ENCODE measurements at places on chromosomes 5 and 9.

DNA sequence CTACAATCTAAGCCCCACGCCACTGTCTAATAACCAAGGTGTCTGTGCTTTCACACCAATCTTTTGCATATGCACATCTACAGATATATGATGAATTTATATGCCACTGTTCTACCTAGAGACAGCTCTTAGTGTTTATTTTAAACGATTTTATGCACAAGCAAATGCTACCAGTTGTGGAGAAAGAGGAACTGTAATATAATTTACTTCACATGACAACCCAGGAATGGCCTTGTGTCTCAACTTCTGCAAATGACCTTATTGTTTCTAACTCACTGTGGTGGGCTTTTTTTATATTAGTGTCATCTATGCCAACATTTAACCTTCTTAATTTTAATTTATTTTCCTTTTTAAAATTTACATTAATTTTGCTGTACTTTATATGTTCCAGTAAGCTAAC, 531.1 kb upstream of the TLE4 start:
- DNase-seq: no peak

GRCh38 chr9:128798896-128799295, 11.8 kb downstream of the TBC1D13 start:
- no peak for DNase-seq

DNA sequence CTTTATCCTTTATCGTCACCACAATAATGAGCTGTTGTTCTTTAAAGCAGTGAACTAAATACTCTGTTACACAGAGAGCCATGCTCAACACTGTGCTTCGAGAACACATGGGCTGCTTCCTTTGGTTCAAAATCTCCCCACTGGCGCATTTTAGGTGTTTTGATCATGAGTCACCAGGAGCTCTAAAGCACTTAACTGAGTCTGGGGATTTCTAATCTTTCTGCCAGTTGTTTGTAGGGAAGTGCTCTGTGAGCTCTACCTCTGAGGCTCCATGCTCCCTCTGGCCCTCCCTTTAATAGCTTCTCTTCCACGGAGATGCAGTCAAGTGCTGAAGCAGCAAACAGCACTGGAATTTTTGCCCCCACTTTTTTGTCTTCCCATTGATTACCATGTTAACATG, 17.0 kb downstream of the ERAP2 start:
- DNase-seq: peak; percentile 81

GRCh38 chr9:8736805-8737204, 937.2 kb upstream of the DMAC1 start:
- no peak for DNase-seq

DNA sequence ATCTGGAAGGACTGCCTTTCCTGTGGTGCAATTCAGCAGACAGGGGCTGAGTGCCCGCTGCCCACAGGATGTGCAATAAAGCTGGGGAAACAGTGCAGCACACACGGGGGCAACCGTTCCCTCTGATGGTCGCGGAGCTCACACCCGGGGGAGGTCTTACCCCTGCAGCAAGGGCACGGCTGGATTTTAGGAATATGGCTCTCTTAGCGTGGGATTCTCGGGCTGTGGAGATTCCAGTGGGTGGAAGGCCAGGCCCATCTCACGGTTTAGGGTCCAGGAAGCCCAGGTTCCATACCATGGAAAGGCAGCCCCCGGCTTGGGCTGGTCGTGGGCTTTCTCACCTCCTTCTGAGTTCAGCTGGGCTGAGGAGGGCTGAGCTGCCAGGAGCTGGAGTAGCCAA, 244.1 kb downstream of the MED10 start:
- no peak for DNase-seq

- DNase-seq: no peak
Observed at GRCh38 chr5:142358648-142359047, 33.8 kb upstream of the SPRY4 start.

- DNase-seq: no peak
Observed at GRCh38 chr5:122473138-122473843, 161.3 kb downstream of the SNCAIP start.

DNA sequence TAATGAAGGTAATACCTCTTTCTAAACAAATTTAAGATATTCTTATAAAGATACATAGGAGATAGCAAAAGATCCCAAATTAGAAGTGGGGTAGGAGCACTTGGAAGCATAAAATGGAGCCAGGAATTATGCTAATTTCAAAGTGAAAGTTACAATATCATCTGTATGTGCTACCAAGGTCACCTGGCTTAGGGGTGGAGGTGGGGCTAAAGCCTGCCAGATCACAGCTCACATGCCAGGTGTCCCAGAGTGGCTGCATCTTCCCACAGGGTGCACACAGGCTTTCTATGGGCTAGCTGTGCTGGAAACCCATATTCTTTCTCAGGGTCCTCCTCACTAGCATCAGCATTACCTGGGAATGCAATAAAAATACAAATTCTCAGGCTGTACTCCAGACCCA, 118.2 kb upstream of the TXNDC8 start:
- DNase-seq: no peak

DNA sequence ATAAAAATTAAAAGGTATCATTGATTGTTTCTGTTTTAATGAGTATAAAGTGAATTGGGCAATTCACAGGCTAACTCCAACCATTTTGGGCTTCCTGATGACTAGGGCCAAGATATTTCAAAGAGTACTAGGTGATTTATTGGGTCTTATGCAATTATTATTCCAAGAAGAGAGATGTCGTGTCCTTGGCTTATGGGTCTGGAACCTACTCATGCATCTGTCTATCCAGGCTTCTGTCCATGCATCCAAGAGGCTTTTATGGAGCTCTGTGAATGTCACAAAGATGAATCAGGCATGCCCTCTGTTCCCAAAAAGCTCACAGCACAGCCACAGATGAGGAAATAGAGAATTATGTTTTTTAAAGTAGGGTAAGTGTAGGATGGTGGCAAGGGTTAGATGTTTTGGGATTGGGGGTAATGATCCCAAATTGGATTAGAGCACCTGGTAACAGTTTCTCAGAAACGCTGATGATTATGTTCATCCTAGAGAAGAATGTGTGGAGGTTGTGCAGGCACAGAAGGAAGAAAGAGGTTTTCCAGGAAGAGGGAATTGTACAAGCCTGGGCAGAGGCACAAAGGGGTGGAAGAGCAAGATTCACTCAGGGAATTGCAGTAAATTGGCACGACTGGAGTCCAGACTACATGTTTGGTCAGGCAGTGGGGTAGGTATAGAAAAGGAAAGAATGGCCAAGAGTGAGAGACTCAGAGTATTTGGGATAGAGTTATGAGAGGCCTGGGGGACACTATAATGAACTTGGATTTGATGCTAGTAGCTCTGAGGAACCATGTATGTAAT, 83.0 kb upstream of the TNC start:
- no peak for DNase-seq

DNA sequence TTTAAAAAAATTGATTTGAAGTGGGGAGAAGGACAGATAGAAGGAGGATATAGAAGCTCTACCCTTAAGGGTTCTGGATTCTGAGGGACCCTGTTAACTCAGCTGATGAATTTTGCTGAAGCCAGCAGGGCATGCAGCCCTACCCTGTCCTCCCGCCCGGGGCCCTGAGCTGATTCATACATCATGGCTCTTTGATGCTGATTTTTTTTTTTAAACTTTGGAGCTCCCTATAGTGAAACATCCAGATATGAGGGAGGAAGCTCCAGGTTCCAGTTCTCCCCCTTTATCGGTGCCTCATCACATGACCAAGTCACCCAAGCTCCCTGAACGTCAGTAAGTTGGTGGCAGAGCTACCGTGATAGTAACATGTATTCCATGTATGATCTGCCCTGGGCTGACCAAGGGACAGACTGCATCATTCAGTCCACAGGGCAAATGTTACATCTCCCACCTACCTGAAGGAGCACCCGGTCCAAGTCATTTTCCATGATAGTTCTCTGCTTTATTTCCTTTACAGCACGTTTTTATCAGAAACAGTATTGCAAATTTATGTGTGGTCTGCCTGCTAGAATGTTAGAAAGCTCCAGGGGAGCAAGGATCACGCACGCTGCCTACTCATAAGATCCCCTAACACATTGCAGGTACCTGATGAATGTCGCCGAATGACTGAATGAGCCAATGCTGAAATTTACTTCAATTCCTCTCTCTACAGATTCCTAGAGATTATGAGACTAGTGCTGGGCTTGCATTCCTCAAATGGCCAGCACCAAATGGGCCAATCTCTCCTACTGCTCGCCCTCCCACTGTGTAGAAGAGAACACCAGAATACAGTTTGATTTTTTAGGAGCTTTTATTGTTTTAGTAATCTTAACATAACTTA, 25.9 kb downstream of the SPARC start:
- peak; percentile 54 for DNase-seq

GRCh38 chr9:94908583-94909249, 182.2 kb downstream of the AOPEP start:
- DNase-seq: peak; percentile 56

- DNase-seq: no peak
Observed at GRCh38 chr5:166031926-166032325, 2259.5 kb upstream of the WWC1 start.

- no peak for DNase-seq
Observed at GRCh38 chr5:151772029-151772845, 483 bp downstream of the G3BP1 start.

DNA sequence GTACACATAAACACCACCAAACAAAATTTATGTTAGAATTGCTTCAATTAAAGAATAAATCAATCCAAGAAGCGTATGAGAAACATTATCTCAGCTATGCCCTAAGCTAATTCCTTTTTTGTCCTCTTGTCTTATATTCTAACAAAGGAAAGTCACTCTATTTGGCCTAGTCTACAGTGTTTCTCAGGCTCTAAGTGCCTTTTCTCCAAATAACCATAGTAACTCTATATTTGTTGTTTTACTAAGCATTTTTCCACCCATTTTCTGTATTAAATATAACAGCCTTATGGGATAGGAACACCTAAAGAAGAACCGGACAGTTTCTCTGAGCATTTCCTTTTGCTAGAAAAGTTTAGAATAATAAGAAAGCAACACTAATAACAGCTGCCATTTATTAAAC, 120.1 kb upstream of the MTAP start:
- no peak for DNase-seq

DNA sequence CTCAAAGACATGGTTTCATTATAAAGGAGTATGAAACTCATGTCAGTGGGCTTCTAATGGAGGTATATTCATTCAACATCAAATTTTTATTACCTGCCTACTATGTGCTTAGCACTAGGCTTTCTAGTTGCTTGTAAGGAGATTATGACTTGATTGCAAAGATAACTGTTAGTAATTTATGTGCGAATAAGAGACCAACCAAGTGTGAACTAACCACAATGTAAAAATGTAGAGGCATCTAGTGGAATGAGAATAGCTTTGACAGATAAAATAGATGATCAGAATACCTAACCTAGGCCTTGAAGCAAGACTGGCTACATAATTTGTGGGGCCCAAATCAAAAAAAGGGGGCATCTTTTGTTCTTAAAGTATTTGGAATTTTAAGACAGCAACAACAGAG, 13.0 kb upstream of the PPP2R2B start:
- DNase-seq: peak; percentile 24

- no peak for DNase-seq
Observed at GRCh38 chr5:156340893-156341292, 13.9 kb downstream of the SGCD start.

GRCh38 chr9:105912863-105913516, 218.6 kb downstream of the TMEM38B start:
- no peak for DNase-seq

DNA sequence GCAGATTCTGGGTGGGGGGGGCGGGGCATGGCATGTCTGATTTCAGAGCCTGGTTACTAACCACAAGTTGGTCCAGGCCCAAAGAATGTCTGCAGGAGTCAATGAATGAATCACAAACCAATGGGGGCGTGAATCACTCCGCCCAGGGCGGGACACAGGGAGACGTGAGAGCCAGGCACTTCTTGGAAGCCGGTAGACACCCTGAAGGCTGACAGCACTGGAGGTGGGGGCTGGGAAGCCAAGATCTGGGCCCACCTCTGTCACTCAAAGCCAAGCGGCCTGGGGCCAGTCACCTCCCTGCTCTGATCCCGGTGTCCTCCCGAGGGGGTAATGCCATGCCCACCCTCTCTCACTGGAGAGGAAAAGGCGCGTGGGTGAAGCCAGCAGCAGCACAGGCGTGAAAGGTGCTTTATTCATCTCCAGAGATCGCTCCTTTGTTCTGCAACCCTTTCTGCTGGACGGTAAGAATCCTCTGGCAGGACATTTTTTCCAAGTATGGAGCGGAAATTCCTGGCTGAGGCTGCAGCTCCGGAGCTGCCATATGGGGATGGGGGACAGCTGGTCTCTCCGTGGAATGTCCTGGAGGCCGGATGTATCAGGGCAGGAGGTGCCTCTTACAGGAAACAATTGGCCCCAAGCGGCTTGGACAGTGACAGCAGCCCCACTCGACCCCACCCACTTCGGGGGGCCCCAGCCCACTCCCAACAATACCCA, 85.0 kb downstream of the STK10 start:
- DNase-seq: peak; percentile 94

DNA sequence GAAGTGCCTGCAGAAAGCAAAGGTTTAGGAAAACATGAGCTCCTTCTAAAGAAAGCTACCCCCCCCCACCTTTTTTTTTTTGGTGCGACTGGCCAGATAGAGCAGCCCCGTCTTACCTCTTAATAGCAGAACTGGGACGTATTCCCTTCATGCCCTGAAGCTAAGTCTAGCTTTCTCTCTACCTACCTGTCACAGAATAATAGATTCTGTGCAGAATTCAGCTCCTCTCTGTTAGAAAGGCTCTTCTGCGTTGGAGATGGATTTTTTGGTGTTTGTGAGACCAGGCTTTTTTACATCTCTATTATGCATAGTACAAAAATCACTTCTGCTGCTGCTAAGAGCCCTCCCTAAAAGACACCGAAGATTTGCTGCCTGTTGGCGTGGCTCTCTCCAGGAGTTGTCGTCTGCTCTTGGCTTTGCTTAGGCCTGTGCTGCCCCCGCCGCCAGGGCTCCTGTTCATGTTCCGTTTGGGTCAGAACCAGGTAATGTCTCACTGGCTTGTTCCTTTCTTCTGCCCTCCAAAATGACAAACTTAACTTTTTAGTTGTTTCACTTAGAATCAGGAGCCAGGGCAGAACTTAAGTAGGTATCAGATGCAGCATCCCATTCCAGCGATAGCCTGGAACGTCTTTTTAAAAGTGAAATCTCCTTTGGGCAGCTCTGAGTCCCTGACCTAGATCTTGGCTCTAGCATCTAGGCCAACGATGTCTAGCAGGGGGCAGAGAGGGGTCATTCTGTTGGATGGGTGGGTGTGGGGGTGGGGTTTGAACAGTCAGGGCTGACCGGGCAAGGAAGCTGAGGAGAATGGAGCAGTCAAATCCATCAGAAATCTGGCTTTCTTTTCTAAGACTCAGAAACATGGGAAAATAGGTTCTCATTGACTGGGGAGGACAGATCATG, 2.5 kb downstream of the TRIO start:
- DNase-seq: peak; percentile 70

- DNase-seq: no peak
Observed at GRCh38 chr9:98236901-98237487, 18.5 kb downstream of the TBC1D2 start.
